Right lung (tissue), 10 donors: ENCODE measurements at places on chromosomes 3 and 15. TPM values are rescaled to one million over a fixed set of nuclear protein-coding genes. Genes with fewer than 3 reads are reported as not detected.

Gene GOLGA6A
- not detected for polyA plus RNA-seq

Gene PLCL2
- polyA plus RNA-seq, result 10.8 TPM

Gene ADAMTS9
- 43.7 TPM for polyA plus RNA-seq

Gene QTRT2
- 34.4 TPM for polyA plus RNA-seq

Gene TM6SF1
- 2.7 TPM for polyA plus RNA-seq

Gene IMPG2
- 0.70 TPM for polyA plus RNA-seq

Gene RPP25
- polyA plus RNA-seq, result 4.5 TPM

Gene ADGRG7
- polyA plus RNA-seq, result not detected

Gene VWA5B2
- polyA plus RNA-seq, result 1.4 TPM

Gene MINDY4B
- polyA plus RNA-seq, result not detected

Gene MAPKBP1
- polyA plus RNA-seq, result 22.7 TPM

Gene UMPS
- 36.2 TPM for polyA plus RNA-seq

Gene WWTR1
- polyA plus RNA-seq, result 95.4 TPM

Gene HRG
- 0.10 TPM for polyA plus RNA-seq

Gene MKRN2OS
- 0.75 TPM for polyA plus RNA-seq

Gene CYFIP1
- 91.0 TPM for polyA plus RNA-seq

Gene UROC1
- polyA plus RNA-seq, result 0.23 TPM

Gene PARP15
- polyA plus RNA-seq, result 0.74 TPM

Gene CLRN1
- polyA plus RNA-seq, result not detected

Gene ATP8B4
- 2.4 TPM for polyA plus RNA-seq

Gene XCR1
- 0.80 TPM for polyA plus RNA-seq

Gene GOLGA6L7
- polyA plus RNA-seq, result 0.89 TPM

Gene ARHGEF3
- polyA plus RNA-seq, result 22.8 TPM

Gene SOX14
- polyA plus RNA-seq, result not detected

Gene HHATL
- polyA plus RNA-seq, result 0.84 TPM

Gene ARPIN
- 32.9 TPM for polyA plus RNA-seq

Gene GRK7
- 0.09 TPM for polyA plus RNA-seq

Gene SAMMSON
- polyA plus RNA-seq, result 0.16 TPM

Gene P2RY1
- 14.2 TPM for polyA plus RNA-seq

Gene CCR2
- 1.9 TPM for polyA plus RNA-seq

Gene SEMA3G
- polyA plus RNA-seq, result 8.2 TPM

Gene GRAMD2A
- polyA plus RNA-seq, result 7.6 TPM

Gene LIPH
- polyA plus RNA-seq, result 2.1 TPM

Gene CFAP100
- 6.6 TPM for polyA plus RNA-seq

Gene KLHL25
- polyA plus RNA-seq, result 4.7 TPM

Gene CCK
- not detected for polyA plus RNA-seq

Gene CCDC13
- 2.9 TPM for polyA plus RNA-seq

Gene ITPKA
- 1.0 TPM for polyA plus RNA-seq

Gene TLNRD1
- 15.9 TPM for polyA plus RNA-seq

Gene GHSR
- not detected for polyA plus RNA-seq

Gene FAIM
- polyA plus RNA-seq, result 34.0 TPM

Gene FOXL2
- polyA plus RNA-seq, result not detected

Gene CNTN3
- 23.8 TPM for polyA plus RNA-seq

Gene DOCK3
- 1.6 TPM for polyA plus RNA-seq

Gene MB21D2
- polyA plus RNA-seq, result 6.6 TPM

Gene GLDN
- polyA plus RNA-seq, result 0.19 TPM

Gene RBP2
- polyA plus RNA-seq, result 0.51 TPM
